Epithelial cell of prostate (primary cell): ENCODE measurements at places on chromosomes 7 and 10.

DNA sequence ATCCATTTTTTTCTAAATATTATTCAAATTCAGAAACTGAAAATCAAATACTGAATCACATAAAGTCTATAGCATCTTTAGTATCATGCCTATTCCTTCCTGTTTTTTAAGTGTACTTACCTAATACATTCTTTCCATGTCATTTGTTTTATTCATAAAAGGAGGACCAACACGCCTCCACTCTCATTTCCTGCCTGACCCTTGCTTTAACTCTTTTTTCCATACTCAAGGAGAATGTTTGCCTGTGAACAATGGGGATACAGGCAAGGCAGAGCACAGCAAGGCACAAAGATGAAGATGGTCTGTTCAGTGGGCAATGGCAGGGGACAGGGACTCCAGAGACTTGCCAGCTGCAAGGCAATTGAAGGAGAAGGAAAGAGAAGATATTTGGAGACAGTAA, 121.2 kb upstream of the FEZF1 start:
- no peak for DNase-seq

DNA sequence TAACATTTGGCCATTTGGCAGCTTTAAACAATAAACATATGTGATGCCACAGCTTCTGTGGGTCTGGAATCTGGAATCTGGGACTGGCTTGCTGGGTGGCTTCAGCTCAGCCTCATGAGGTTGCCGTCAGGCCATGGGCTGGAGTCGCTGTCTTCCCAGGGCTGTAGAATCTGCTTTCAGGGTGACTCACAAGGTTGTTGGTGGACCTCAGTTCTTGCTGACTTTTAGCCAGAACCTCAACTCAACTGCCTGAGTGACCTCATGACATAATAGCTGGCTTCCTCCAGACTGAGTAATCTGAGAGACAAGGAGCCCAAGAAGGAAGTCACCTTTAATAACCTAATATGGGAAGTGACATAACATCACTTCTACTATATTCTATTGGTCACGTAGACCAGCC, 44.6 kb upstream of the TSPAN13 start:
- peak; percentile 59 for DNase-seq

GRCh38 chr7:54963155-54963554, 55.7 kb upstream of the EGFR start:
- no peak for DNase-seq

GRCh38 chr10:93652857-93653256, 40.5 kb downstream of the PDE6C start:
- DNase-seq, result no peak

GRCh38 chr10:131000743-131001142, 310.8 kb downstream of the TCERG1L start:
- no peak for DNase-seq

DNA sequence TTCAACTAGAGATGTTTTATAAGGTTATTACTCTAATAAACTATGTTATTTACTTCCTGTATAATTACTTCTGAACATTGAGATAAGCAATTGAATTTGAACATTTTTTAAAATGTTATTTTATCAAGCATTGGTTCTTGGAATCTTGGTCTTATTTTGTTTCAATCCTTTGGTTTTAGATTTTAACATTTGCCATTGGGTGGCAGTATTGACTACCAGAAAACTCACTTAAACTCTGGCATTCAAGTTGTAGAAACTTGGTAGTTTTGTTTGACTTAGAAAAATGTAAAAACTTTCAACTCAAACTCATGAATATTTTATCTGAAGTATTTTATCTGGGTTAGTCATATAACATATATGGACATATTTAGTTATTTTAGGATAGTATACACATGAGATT, 48.1 kb downstream of the ATRNL1 start:
- no peak for DNase-seq

- no peak for DNase-seq
Observed at GRCh38 chr7:108282427-108282996, 152.4 kb upstream of the LAMB4 start.

DNA sequence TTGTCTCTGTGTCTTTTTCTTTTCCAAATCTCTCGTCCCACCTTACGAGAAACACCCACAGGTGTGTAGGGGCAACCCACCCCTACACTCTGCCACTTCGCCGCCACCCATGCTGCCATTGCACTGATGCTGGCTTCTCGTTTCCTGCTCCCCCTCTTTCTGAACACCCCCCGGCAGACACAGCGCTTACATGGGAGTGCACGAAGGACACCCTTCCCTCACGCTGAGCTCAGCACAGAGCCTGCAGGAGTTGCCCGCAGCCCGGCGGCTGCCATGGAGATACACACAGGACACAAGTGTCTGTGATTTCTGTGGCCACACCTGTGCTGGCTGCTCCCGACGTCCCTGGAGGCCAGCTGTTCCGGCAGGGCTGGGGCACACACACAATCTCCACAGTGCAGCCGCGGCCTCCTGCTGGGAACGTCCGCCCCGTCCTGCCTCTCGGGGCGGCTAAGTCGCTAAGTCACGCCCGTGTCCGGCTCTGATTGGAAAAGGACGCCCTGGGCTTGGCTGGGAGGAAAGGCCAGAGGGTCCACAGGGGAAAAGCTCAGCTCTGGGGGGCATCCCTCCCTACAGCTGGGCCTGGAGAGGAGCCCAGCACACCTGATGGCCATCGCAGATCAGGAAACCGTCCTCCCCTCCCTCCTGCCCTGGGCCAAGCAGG, 349.8 kb downstream of the PTPRN2 start:
- no peak for DNase-seq

DNA sequence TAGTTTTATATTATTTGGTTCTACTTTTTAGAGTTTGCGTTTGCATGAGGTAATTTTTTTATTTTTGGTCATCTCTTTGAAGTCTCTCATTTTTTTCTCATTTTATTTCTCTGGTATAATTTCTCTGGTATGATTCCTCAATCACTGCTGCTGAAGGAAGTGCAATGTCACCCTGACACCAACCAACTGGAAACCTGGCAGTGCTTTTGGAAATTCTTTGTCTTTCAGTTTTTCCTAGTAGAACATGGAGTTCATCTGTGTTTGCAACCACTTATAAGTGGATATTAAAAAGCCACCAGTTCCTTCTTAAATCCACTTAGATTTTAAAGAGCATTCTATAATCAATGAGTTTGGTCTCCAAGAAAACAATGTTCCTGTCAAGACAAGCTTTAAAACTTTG, 291.8 kb downstream of the PRKG1 start:
- no peak for DNase-seq

- no peak for DNase-seq
Observed at GRCh38 chr7:151652111-151652510, 132.4 kb upstream of the RHEB start.

- no peak for DNase-seq
Observed at GRCh38 chr7:132202541-132202940, 373.7 kb downstream of the PLXNA4 start.

GRCh38 chr10:94299417-94299816, 63.3 kb downstream of the NOC3L start:
- DNase-seq, result no peak
